ENCODE measurements at places on chromosomes 7 and 10.

GRCh38 chr10:102580230-102580629 is 64.0 kb upstream of the TRIM8 start:
- no peak for DNase-seq

DNA sequence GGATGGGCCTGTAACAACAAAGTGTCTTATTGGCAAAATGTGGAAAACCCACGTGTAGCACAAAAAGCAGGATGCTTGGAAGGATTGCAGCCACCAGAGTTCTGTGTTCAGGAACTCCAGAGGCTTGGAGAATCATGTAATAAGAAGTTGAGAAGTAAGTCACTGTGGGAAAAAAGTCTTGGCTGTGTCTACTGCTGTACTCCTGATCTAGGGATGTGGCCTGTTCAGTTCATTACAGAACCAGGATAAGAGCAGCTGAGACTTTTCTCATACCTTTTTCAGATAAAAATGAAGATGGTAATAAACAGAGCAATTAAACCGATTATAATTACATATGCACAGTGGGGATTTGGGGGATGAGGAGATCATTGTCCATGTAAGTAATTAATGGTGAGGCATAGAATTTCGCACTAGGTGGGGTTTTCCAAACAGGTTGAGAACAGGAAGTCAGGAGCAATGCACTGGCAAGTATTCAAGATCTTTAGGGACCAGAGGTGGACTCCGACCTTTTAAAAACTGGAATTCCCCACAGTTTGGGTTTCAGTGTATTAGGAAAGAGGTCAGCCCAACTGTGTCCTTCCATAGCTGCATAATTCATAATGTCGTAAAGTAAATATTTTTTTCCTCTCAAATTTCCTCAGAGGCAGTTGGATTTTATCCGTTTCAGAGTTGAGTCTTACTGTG is 281.7 kb downstream of the FRMD4A start:
- no peak for DNase-seq

DNA sequence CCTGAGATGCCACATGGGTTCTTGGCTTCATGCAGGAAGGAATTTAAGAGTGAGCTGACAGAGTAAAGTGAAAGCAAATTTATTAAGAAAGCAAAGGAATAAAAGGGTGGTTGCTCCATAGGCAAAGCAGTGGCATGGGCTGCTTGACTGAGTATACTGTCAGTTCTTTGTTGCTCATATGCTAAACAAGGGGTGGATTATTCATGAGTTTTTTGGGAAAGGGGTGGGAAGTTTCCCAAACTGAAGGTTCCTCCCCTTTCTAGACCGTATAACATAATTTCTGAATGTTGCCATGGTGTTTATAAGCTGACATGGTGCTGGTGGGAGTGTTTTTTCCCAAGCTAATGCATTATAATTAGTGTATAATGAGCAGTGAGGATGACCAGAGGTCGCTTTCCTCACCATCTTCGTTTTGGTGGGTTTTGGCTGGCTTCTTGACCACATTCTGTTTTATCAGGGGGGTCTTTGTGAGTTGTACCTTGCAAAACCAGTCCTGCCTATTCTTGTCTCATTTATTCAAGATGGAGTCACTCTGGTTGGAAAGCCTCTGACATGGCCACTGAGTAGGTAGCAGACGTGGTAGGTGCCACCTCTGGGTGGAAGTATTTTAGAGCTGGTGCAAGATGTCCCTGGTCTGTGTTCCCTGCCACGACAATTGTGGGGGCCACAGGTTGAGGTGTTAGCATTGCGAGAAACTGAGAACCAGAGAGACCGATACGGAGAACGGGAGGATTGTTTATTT is 107.5 kb upstream of the SDK1 start:
- no peak for DNase-seq

DNA sequence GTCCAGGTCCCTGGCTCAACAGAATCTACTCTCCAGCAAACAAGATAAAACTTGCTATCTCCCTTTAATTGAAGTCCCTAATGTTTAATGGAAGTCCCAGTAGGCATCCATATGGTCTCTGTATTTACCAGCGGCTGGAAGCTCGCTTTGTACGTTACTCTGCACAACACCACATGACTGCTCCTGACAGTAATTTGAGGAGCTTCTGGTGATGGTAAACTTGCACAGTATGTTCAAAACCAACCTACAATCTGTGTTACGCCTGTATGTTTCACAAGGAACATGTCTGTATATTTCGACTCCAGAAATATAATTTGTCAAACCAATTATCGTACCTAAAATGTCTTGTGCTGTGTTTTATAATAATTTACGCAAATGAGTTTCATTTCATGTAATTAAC is 4.4 kb upstream of the TECPR1 start:
- no peak for DNase-seq

GRCh38 chr10:104337985-104338735 is at the start of gene ITPRIP:
Gene ITPRIP (minus strand): TSS chr10:104338465. CDS start chr10:104316051, 22,414 bp downstream.
- DNase-seq: peak; percentile 56

- DNase-seq: no peak
Measured at GRCh38 chr7:18958627-18959026, 158.8 kb downstream of the TWIST1 start.

DNA sequence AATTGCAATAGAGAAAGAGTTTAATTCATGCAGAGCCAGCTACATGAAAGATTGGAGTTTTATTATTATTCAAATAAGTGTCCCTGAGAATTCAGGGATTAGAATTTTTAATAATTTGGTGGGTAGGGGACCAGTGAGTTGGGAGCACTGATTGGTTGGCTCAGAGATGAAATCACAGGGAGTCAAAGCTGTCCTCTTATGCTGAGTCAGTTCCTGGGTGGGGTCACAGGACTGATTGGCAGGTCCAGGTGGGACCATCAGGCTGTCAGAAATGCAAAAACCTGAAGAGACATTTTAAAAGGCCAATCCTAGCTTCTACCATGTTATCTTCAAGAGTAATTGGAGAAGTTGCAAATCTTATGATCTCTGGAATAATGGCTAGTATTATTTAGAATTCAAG is 56.0 kb upstream of the KAT6B start:
- no peak for DNase-seq

- DNase-seq: no peak
Measured at GRCh38 chr7:92824901-92825480, 11.4 kb downstream of the CDK6 start.

DNA sequence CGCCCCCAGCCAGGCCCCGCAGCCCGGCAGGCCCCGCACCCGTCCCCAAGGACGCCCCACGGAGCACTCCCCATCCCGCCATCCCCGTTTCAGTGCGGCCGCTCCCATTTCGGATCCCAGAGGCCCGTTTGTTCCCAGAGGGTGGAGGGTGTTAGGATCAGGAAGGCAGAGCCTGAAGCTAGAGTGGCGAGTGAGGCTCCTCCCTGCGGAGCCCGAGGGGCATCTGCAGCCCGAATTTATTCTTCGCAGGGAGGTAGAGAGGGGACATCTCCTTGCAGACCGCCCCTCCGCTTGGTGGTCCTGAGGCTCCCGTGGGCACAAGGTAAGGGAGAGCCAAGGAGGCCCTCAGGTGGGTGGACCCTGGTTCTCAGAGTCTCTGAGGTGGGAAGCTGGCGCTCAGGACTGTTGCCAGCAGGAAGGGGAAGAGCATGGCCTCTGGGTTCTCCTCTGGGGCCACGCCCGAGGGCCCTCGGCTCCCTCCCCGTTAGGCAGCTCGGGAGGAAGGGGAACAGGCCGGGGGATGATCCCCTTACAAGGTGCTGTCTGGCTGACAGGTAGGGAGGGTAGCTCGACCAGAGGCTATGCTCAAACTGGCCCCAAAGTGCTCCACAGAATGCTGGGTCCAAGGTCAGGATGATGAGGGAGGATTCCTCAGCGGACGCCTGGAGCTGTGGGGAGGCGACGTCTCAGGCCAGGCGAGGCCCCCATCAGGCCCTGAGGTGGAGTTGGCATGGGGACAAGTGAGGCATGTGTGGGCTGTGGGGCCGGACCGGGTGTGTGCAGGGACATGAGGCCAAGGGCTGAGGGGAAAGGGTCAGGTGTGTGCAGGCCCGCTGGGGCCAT is 17.4 kb downstream of the POLL start:
- no peak for DNase-seq

- no peak for DNase-seq
Measured at GRCh38 chr7:111820621-111821020, 258.3 kb upstream of the IMMP2L start.

- DNase-seq: peak; percentile 72
Measured at GRCh38 chr10:62048919-62049623, 147.6 kb downstream of the ARID5B start.

DNA sequence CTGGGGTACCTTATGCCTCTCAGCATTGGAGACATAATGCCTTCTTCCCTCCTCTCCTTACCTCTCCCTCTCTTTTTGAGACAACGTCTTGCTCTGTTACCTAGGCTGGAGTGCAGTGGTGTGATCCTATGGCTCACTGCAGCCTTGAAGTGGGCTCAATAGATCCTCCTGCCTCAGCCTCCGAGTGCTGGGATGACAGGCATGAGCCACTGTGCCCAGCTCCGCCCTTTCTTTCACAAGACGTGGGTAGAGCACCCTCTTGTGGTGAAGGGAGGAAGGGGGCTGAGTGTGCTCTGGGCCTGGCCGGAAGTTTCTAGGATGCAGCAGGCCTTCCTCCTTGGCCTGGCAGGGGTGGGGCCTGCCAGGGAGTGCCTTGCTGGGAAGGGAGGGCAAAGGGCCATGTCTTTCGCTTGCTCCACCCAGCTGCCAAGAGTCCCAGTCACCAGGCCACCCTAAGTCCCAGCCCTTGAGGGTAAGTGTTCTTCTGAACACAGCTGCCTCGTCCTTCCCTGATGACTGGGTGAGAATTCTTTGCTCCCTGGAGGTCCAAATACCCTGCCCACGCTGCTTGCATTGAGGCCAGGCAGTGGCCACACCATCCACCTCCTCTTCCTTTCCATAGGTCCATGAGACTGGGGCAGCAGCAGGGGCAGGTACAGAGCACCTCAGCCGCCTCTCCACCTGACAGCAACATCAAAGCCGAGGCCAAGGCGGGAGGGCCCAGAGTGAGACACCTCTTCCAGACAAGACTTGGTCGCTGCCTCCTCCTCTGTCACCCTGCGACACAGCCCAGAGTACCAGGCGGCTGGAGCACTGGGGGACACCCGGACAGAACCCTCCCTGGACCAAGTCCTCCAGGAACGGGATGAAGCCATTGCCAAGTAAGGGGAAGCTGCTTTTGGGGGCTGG is 3.7 kb downstream of the ABHD11 start:
- DNase-seq: peak; percentile 75

GRCh38 chr10:33114451-33114952 is 156.5 kb upstream of the ITGB1 start:
- DNase-seq: no peak

DNA sequence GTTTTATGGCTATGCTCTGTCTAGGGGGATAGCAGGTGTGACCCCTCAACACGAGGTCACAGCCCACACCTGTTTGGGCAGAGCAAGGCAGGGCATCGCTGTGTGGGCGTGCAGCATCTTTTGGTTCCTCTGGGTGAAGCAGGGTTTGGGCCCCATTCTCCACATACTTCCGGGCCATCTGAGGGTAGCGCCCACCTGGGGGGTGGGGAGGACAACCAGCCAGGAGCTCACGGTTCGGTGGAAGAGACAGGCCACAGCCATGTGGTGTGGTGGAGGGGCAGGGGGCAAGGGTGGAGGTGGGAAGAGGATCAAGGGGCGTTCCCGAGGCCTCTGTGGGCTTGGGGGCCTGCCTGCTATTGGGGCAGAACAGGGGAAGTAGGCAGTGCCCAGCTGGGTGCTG is 2.4 kb downstream of the SH2B2 start:
- DNase-seq: no peak

DNA sequence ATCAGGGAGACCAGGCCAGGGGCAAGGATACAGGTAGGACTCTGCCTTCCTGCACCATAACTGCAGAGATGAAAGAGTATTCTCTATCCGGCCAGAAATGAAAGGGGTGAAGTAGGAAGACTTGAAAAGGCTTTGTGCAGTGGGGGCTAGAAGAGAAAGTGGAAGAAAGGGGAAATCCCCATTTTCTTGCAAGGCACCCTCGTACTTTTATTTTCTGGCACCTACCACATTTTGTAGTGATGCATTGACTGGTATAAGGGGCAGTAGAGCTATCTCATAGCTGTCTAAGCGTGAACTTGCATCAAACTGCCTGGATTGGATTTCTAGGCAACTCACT is 752 bp upstream of the CAMK2G start:
- DNase-seq: no peak

- DNase-seq: no peak
Measured at GRCh38 chr10:46033602-46034011, 3.2 kb upstream of the NCOA4 start.

- DNase-seq: no peak
Measured at GRCh38 chr10:37934791-37935190, 41.7 kb downstream of the ZNF25 start.

GRCh38 chr7:20449176-20449575 is 118.5 kb downstream of the ITGB8 start:
- no peak for DNase-seq

DNA sequence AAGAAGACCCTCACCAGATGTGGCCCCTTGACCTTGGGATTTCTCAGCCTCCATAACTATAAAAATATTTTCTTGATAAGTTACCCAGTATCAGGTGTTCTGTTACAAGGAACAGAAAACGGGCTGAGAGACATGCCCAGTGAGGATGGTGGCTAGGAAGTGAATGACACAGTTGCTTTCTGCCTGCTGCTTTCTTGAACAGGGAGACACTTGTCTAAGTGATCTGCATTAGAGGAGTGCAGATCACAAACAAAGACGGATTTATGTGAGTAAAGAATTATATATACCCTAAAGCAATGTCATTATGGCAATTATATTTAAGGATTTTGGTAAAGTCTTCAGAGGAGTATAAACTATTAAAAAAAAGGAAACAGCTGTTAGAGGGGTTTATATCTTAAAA is 169.2 kb upstream of the AHR start:
- no peak for DNase-seq

GRCh38 chr7:51732951-51733350 is 416.3 kb upstream of the COBL start:
- no peak for DNase-seq

DNA sequence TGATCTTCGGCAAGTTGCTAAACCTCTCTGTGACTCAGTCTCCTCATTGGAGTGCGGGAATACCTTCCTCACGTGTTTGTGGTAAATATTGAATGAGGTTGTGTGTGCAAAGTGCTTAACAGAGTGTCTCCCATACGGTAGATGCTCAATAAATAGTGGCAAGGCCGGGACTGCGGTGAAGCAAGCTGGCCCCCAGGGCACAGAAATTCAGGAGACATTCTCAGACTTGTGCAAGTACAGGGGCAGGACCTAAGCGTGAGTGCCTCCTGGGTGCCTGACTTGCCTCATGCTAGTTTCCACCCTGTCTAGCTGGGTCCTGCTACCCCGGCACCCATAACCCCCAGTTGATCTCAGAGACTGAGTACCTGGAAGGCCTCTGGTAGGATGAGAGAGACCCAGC is 97.8 kb downstream of the CDH23 start:
- no peak for DNase-seq

GRCh38 chr7:95540366-95540765 is 54.6 kb downstream of the ASB4 start:
- DNase-seq: no peak

- no peak for DNase-seq
Measured at GRCh38 chr7:133051066-133051465, 30.8 kb downstream of the CHCHD3 start.

- DNase-seq: no peak
Measured at GRCh38 chr7:107045195-107045960, 873 bp downstream of the PRKAR2B start.
